ENCODE measurements at places on chromosomes 3 and 15. TPM values are rescaled to one million over a fixed set of nuclear protein-coding genes. Genes with fewer than 3 reads are reported as not detected.
A peak's percentile ranks its signal among the peaks of the same experiment; 100 is the strongest.

The PIERCE2 gene
- total RNA-seq = 0.85 TPM

The TUSC7 gene
- not detected for total RNA-seq

The COL6A5 gene
- total RNA-seq = not detected

The C3orf85 gene
- total RNA-seq = not detected

The JAGN1 gene
- total RNA-seq = 60.9 TPM

The GREM1 gene
- total RNA-seq = 0.84 TPM

The ZNF280D gene
- total RNA-seq = 49.3 TPM

The LTF gene
- total RNA-seq = 0.55 TPM

The SPINK8 gene
- not detected for total RNA-seq

The SKOR1 gene
- total RNA-seq = 0.47 TPM

The CORO2B gene
- total RNA-seq = 7.2 TPM

GRCh38 chr3:59290358-59290757 is 240.5 kb upstream of the CFAP20DC start:
- H3K27ac ChIP-seq = no peak overlapping the region
- no peaks in the 10 kb centered on the region for H3K27me3 ChIP-seq
- H3K4me3 ChIP-seq = no peak overlapping the region
- H3K4me1 ChIP-seq = no peaks in the 10 kb centered on the region
- no peaks in the 10 kb centered on the region for H3K36me3 ChIP-seq

- DNase-seq = no peak
- no peak overlapping the region for H3K27ac ChIP-seq
- H3K4me1 ChIP-seq = no peaks in the 10 kb centered on the region
- no peaks in the 10 kb centered on the region for H3K27me3 ChIP-seq
- H3K36me3 ChIP-seq = no peaks in the 10 kb centered on the region
- H3K4me3 ChIP-seq = no peak overlapping the region
Measured at GRCh38 chr3:187086831-187087230, 52.5 kb downstream of the RPL39L start.

DNA sequence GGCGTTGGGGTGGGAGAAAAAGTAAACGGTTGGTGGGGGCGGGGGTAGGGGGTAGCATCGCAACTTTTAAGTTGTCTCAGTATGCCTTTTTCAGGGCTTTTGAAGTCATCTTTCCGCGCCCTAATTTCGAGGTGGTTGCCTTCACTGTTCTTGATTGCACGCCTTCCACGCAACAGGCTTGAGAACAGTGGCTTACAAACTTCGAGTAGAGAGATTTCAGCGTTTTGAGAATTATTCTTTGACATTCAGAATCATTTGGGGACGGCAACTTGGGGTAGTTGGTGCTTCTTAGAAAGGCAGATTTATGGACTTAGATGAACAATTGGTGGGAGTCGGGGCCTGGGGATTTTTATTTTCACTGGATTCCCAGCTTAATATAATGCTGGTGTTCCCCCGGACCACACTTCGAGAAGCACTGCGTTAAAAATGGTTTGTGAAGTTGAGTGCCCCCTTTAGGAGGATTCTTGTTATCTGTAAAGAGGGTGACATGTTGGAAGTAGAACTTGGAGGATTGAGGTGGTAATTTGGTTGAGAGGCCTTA is 880 bp downstream of the PPP4R2 start:
- no peak for DNase-seq
- peaks cover 47% of the 10 kb centered on the region for H3K4me1 ChIP-seq
- no peaks in the 10 kb centered on the region for H3K27me3 ChIP-seq
- H3K4me3 ChIP-seq = peak overlapping the region; percentile 96
- H3K27ac ChIP-seq = peak overlapping the region; percentile 78
- no peaks in the 10 kb centered on the region for H3K36me3 ChIP-seq

GRCh38 chr15:24878153-24878552 is 76.6 kb upstream of the SNRPN start:
- no peak overlapping the region for H3K27ac ChIP-seq
- no peaks in the 10 kb centered on the region for H3K36me3 ChIP-seq
- no peaks in the 10 kb centered on the region for H3K4me1 ChIP-seq
- H3K4me3 ChIP-seq = no peak overlapping the region
- H3K27me3 ChIP-seq = no peaks in the 10 kb centered on the region

DNA sequence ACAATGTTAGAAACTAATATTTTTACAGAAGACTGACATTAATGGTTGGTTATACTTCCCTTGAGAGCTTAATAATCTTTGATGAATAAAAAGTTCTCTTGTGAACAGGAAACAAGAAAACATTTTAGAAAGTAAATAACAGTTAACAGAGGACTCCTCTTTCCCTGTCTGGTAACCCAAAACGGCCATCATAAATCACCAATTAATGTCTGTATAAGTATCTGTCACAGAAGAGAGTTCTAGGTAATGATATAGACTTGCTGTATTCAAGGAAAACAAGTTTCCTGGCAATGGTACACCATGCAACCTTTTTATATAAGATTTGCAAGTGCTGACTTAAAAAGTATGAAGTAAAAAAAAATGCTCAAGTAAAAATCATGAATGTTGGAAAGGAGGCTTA is 426.7 kb downstream of the SOX2 start:
- no peak overlapping the region for H3K4me3 ChIP-seq
- H3K27me3 ChIP-seq = no peaks in the 10 kb centered on the region
- H3K4me1 ChIP-seq = no peaks in the 10 kb centered on the region

GRCh38 chr3:4981294-4981664 is 2.0 kb downstream of the BHLHE40 start:
- peak overlapping the region; percentile 99 for H3K27ac ChIP-seq
- peak; percentile 32 for DNase-seq
- H3K4me3 ChIP-seq = peak overlapping the region; percentile 66
- H3K36me3 ChIP-seq = peaks cover 29% of the 10 kb centered on the region
- no peaks in the 10 kb centered on the region for H3K27me3 ChIP-seq

DNA sequence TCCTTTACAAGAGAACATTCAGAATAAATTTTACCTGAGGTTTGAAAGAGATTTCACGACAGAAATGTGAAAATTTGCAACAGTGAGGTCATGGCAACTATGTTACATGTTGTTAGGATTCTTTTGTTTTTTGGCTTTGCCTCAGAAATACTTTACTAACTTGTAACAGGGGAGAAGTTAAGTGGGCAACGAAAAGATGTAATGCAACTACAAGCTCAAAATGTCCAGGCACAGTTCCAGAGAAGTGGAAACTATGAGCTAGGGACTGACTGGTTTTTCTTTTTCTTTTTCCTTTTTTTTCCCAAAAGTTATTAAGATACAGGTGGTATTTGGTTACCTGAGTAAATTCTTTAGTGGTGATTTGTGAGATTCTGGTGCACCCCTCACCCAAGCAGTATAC is 111.5 kb upstream of the PPP2R3A start:
- no peak overlapping the region for H3K27ac ChIP-seq
- no peak for DNase-seq
- H3K4me3 ChIP-seq = no peak overlapping the region
- H3K27me3 ChIP-seq = no peaks in the 10 kb centered on the region
- no peaks in the 10 kb centered on the region for H3K36me3 ChIP-seq

- H3K27me3 ChIP-seq = no peaks in the 10 kb centered on the region
- H3K4me3 ChIP-seq = no peak overlapping the region
- H3K36me3 ChIP-seq = no peaks in the 10 kb centered on the region
Measured at GRCh38 chr3:151301787-151302186, 14.8 kb downstream of the GPR87 start.

GRCh38 chr3:94071713-94072284 is 8.9 kb downstream of the NSUN3 start:
- H3K27ac ChIP-seq = no peak overlapping the region
- DNase-seq = no peak
- peaks cover 7% of the 10 kb centered on the region for H3K36me3 ChIP-seq
- no peak overlapping the region for H3K4me3 ChIP-seq
- H3K27me3 ChIP-seq = no peaks in the 10 kb centered on the region

DNA sequence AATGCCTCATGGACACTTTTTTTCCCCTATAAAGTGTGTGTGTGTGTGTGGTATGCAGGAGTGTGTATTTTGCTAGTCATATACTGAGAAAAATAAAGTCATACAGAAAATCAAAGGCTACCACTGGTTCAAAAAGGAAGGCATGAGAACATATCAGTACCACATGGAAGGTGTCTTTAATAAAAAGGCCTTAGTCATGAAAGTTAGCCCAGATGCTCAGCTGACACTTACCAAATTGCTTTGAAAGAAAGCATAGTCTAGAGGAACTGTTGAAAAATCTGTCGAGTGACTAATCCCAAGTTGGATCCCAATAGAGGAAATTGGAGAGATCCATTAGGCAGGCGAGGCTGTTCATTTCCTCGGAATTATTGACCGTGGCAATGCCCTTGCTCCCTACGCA is 432.9 kb upstream of the CFAP20DC start:
- no peak overlapping the region for H3K27ac ChIP-seq
- DNase-seq = no peak
- no peaks in the 10 kb centered on the region for H3K4me1 ChIP-seq
- no peaks in the 10 kb centered on the region for H3K27me3 ChIP-seq
- H3K36me3 ChIP-seq = no peaks in the 10 kb centered on the region
- H3K4me3 ChIP-seq = no peak overlapping the region

- H3K4me1 ChIP-seq = no peaks in the 10 kb centered on the region
- no peak overlapping the region for H3K4me3 ChIP-seq
- no peaks in the 10 kb centered on the region for H3K36me3 ChIP-seq
- no peak for DNase-seq
- no peaks in the 10 kb centered on the region for H3K27me3 ChIP-seq
- H3K27ac ChIP-seq = no peak overlapping the region
Measured at GRCh38 chr3:117932441-117932840, 1102.2 kb downstream of the IGSF11 start.

GRCh38 chr3:119457246-119457645 is 6.2 kb downstream of the TMEM39A start:
- H3K27me3 ChIP-seq = no peaks in the 10 kb centered on the region
- DNase-seq = no peak
- peaks cover 58% of the 10 kb centered on the region for H3K36me3 ChIP-seq
- H3K4me3 ChIP-seq = no peak overlapping the region

- H3K36me3 ChIP-seq = no peaks in the 10 kb centered on the region
- no peak overlapping the region for H3K4me3 ChIP-seq
- H3K4me1 ChIP-seq = no peaks in the 10 kb centered on the region
- no peak for DNase-seq
Measured at GRCh38 chr3:31218082-31218481, 314.6 kb upstream of the STT3B start.

DNA sequence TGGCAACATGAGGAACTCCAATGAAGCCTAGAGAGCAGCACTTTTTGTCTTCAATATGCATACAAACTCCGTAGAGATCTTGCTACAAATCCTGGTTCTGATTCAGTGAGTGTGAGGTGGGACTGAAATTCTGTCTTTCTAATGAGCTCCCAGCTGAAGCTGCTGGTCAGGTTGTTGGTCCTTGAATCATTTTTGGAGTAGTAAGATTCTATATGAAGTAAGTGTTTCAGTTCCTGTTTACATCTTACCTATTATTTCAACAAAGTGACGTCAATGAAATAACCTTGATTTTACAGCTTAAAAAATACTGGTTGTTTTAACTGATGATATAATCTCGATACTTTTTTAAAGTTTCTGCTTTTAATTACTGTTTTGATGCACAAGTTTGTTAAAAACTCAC is 33.9 kb downstream of the SHQ1 start:
- no peaks in the 10 kb centered on the region for H3K36me3 ChIP-seq
- H3K27me3 ChIP-seq = no peaks in the 10 kb centered on the region
- no peak for DNase-seq
- H3K27ac ChIP-seq = no peak overlapping the region
- peaks cover 8% of the 10 kb centered on the region for H3K4me1 ChIP-seq

- no peaks in the 10 kb centered on the region for H3K4me1 ChIP-seq
- no peaks in the 10 kb centered on the region for H3K27me3 ChIP-seq
- no peak for DNase-seq
- no peaks in the 10 kb centered on the region for H3K36me3 ChIP-seq
- no peak overlapping the region for H3K27ac ChIP-seq
- no peak overlapping the region for H3K4me3 ChIP-seq
Measured at GRCh38 chr3:105830836-105831235, 38.0 kb downstream of the CBLB start.

DNA sequence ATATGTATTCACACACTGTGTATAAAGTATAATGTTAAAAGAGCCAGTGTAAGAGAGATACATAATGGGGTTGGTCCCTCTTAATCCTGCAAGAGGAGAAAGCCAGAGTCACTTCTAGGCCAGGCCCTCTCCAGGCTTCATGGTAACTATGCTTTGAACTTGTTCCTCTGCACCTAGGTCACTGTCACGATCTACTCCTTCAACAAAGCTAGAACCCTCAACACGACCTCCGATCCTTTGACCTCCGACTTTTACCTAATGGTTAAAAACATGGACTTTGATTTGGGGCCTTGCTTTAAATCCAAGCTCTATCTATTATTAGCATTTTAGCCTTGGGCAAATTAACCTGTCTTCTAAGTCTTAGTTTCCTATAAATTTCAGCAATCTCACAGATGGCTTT is 153.9 kb upstream of the NR2E3 start:
- H3K27ac ChIP-seq = no peak overlapping the region
- DNase-seq = no peak
- H3K36me3 ChIP-seq = no peaks in the 10 kb centered on the region
- no peak overlapping the region for H3K4me3 ChIP-seq

DNA sequence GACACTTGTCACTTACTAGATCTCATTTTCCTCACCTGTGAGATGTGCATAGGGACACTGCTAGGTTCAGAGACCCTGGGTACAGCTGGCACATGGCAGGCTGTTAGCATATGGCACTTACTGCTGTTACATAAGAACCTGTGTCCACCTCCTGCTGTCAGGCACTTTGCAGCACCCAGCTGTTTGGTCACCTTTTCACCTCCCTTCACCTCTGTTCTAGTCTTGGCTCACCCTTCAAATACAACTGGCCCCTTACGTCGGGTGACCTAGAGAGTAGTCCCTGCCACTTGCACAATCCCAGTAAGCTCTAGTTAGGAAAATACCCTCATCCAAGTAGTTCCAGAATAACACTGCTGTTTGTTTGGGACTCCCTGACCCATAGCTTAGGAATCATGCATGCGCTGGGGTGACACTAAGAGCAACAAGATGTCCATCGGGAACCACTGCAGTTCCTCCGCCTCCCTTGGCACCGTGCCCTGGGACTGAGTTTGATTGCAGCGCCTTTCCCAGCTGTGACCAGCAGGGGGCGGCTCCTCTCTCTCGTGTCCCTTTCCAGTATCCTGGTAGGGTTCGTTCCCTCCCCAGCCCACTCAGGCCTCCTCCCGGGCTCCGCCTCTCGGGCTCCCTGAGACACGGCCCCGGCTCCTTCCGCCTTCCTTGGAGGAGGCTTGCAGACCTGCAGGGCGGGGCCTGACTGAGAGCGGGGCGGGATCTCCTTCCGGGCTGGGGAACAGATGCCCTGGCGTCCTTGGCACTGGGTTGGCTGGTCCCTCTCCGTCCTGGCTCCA is 78.6 kb downstream of the ABHD5 start:
- no peak overlapping the region for H3K4me3 ChIP-seq
- peak overlapping the region; percentile 98 for H3K27ac ChIP-seq
- H3K36me3 ChIP-seq = no peaks in the 10 kb centered on the region
- DNase-seq = peak; percentile 95
- H3K4me1 ChIP-seq = peaks cover 17% of the 10 kb centered on the region

DNA sequence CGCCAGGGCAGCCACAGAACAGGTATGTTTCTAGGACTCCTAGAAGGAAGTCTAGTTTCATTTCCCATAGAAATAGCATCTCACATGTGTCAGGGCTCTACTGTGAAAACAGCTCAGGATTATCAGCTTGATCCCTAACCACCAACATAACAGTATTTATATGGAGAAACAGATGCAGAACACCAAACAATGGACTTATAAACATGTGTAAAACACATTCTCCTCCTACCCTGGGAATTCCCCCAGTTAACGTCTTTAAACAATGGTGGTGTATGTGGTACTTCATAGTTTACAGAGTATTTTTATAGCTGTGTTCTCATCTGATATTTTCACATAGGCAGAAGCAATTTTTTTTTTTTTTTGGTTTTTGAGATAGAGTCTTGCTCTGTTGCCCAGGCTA is 9.7 kb downstream of the TNFSF10 start:
- no peaks in the 10 kb centered on the region for H3K27me3 ChIP-seq
- no peak overlapping the region for H3K4me3 ChIP-seq
- no peak overlapping the region for H3K27ac ChIP-seq
- H3K4me1 ChIP-seq = peaks cover 7% of the 10 kb centered on the region
- H3K36me3 ChIP-seq = peaks cover 41% of the 10 kb centered on the region
